ENCODE measurements at places on chromosomes 12 and 14. TPM values are rescaled to one million over a fixed set of nuclear protein-coding genes. Genes with fewer than 3 reads are reported as not detected.

GRCh38 chr12:111692575-111693210 is 6.8 kb downstream of the ACAD10 start:
- no peak for DNase-seq
- peaks cover 13% of the 10 kb centered on the region for H3K36me3 ChIP-seq
- no peaks in the 10 kb centered on the region for H3K27me3 ChIP-seq
- no peak overlapping the region for H3K27ac ChIP-seq
- no peak overlapping the region for H3K4me3 ChIP-seq
- H3K4me1 ChIP-seq, result no peaks in the 10 kb centered on the region

LMO3 gene
- not detected for total RNA-seq

TAS2R13 gene
- 1.6 TPM for total RNA-seq

FZD10 gene
- total RNA-seq, result not detected

DNA sequence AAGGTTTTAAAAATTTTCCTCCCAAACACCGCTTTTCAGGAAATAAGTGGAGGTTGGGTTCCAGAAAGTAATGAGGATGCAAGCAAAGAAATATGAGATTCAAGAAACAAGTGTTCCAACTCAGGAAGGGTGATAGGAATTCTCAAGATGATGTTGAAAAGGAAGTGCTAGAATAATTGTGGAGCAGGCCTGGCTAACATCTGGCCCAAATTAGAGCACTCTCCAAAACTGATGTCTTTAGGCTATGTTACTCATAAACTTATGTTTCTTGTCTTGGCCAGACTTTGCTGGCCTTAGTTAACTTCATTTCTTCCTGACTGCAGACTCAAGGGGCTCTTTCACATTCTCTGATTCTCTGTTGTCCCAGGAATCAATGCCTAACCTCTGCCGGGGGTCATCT is 116.3 kb downstream of the TMTC3 start:
- H3K27ac ChIP-seq, result no peak overlapping the region
- H3K27me3 ChIP-seq, result no peaks in the 10 kb centered on the region
- DNase-seq, result no peak
- no peaks in the 10 kb centered on the region for H3K4me1 ChIP-seq
- no peaks in the 10 kb centered on the region for H3K36me3 ChIP-seq

PIANP gene
- not detected for total RNA-seq

Data from natural killer cell (primary cell).